ENCODE measurements at places on chromosomes 4 and X.

DNA sequence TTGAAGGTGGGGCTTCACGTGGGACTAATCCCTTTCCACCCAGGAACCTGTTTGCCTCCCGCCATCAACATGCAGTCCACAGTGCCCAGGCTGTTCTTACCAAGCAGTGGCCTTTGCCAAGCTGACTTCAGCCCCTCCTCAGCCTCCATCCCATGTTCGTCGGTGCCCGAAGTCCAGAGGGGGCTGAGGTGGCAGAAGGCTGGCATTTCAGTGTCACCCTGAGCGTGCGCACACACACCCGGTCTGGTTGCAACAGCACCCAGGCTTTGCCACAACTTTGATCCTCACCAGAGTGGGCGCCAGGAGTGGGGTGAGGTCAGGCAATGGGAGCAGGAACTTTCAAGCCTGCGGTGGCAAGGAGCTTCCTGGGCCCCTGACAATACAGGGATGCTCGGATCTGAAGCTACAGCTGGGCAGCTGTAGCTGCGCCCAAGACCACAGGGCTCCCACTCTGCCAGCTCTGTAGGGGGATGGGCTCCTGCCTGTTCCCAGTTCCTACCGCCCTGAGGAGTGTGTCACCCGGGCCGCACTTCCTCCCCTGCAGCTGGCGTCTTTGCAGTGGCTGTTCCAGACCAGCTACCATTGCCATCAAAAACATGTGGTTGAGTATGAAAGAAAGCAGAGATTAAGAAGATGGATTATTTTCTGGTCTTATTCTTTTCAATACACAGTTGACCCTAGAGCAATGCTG, 428.0 kb downstream of the EPHA5 start:
- no peak for DNase-seq

- no peak for DNase-seq
Measured at GRCh38 chr4:60953826-60954225, 246.3 kb upstream of the ADGRL3 start.

GRCh38 chr4:110196206-110196870, 2.1 kb downstream of the ELOVL6 start:
- DNase-seq = no peak

DNA sequence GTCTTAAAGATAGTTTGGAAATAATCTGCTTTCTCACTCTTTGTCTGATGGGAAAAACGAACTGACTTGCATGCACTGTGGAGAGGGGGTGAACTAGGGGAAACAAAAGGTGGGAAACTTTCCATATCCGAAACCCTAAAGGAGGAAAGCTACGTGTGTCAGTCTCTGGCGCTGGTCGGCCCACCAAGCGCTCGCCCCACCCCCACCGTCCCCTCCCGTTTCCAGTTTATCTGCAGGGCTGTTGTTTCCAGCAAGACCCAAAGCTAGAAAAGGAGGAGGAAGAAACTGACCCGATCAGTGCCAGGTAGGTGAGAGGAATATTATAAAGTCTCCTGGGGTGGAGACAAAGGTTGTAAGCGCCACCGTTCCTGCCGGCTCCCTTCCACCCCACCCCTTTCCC, 552 bp downstream of the TCEAL9 start:
- DNase-seq = no peak

DNA sequence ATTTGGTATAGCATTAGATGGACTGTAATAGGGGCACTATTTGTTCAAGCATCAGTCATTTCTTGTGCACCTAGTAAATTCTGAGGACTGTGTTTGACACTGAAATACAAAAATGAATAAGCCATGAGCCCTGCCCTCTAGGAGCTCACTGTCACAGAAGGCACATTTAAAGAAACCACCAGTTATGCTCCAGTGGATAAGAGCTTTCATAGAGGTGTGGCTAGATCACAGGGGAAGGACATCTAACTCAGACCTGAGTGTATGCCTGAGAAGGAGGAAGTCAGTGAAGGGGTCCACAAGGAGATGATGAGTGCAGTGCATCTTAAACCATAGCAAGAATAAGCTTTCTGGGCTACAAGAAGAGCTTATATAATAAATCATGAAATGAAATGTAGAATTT, 40.1 kb downstream of the BTC start:
- no peak for DNase-seq

GRCh38 chr4:189232274-189232673, 708.4 kb upstream of the FRG1 start:
- DNase-seq = no peak

DNA sequence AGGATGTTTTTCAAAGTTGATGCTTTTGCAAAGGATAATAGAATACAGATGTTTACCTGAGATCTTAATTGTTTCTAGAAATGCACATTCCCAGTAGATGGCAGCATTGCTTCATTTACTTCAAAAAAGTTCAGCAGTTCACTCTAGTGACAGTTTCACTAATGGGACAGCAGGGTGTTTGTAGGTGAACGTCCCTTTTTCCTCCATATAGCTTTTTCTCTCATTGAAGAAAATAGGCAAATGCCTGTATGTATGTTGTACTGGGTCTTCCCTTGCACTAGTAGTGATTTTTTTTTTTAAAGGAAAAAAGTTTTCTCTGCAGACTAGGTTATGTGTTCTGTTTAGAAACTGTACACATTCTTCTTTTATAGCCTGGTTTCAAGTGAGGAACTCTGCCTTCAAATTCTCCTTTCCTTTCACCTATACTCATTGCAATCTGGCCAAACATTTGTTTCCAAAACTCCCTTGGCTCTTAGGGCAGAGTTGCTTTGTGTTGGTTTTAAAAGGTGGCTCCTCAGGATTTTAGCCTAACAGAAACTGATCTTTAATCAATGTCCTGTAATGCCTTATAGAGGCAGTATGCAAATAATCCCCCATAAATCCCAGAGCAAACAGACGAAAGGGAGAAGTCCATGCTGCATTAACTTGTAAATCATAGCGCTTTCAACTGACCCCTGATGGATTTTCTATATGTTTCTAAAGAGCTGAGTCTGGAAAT, 86.3 kb downstream of the EGF start:
- DNase-seq = no peak

- no peak for DNase-seq
Measured at GRCh38 chr4:170651786-170652185, 562.0 kb upstream of the AADAT start.

DNA sequence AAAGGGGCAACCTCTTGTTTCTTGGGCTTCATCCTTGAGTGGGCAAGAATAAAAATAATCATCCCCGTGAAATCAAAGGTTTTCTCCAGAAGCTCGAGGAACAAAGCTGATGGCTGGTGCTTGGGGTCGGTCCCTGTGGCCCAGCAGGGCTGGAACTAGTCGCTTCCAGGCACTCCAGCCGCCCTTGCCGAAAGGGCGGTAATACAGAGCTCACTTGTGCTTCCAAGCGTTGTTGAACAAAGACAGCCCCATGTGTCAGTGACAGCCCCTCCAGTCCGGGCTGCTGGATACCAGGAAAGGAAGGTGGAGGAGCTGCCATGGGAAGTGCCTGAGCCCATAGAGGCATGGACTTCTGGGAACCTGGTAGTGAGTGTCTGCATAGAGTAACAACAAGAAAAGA, 5.2 kb downstream of the HELT start:
- no peak for DNase-seq
